Breast epithelium (tissue), 4 donors: ENCODE measurements at places on chromosomes 2 and 18. TPM values are rescaled to one million over a fixed set of nuclear protein-coding genes. Genes with fewer than 3 reads are reported as not detected.

SLC39A6 gene
- total RNA-seq: 502 TPM

BOLL gene
- not detected for total RNA-seq

SERPINB4 gene
- 0.66 TPM for total RNA-seq

IL37 gene
- total RNA-seq: not detected

RGPD4 gene
- not detected for total RNA-seq

REG1B gene
- total RNA-seq: not detected

IL1B gene
- total RNA-seq: not detected

FNDC4 gene
- 12.4 TPM for total RNA-seq

UGT1A4 gene
- not detected for total RNA-seq

COL3A1 gene
- total RNA-seq: 98.6 TPM

TUBA4B gene
- not detected for total RNA-seq

RNU2-63P gene
- not detected for total RNA-seq

GRCh38 chr2:74025971-74026612 lies 41.4 kb downstream of the TET3 start:
- no peaks in the 10 kb centered on the region for H3K27me3 ChIP-seq
- H3K4me3 ChIP-seq: no peak overlapping the region
- no peak overlapping the region for H3K27ac ChIP-seq

GRCh38 chr2:192016265-192016664 lies 169.4 kb upstream of the CAVIN2 start:
- H3K27me3 ChIP-seq: no peaks in the 10 kb centered on the region
- no peak for DNase-seq
- no peak overlapping the region for H3K4me3 ChIP-seq
- no peak overlapping the region for H3K27ac ChIP-seq
- H3K4me1 ChIP-seq: no peaks in the 10 kb centered on the region
- H3K36me3 ChIP-seq: no peaks in the 10 kb centered on the region

GRCh38 chr2:176658708-176659107 lies 389.5 kb downstream of the MTX2 start:
- H3K27me3 ChIP-seq: no peaks in the 10 kb centered on the region
- DNase-seq: no peak
- H3K4me1 ChIP-seq: no peaks in the 10 kb centered on the region

DNA sequence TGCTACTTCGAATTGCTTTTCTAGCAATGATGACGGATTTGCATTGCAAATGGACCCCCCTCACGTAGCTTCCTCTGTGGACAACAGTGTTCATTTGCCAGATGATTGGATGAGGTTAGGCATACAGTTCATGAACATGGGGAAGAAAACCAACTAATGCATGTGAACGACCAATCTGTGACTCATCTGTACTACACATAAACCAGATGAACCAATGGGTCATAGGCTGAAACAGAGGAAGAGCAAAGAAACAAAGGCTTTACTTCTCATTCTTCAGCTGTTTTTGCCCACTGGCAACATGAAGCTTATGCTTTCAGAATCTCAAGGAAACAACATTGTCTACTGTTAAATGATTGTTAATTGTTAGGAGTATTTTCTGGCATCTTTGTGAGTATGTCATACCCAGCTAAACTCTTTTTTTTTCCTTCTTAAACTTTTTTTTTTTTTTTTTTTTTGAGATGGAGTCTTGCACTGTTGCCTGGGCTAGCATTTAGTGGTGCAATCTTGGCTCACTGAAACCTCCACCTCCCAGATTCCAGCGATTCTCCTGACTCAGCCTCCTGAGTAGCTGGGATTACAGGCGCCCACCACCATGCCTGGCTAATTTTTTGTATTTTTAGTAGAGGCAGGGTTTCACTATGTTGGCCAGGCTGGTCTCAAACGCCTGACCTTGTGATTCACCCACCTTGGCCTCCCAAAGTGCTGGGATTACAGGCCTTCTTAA lies 35.5 kb downstream of the EFEMP1 start:
- DNase-seq: no peak
- no peak overlapping the region for H3K4me3 ChIP-seq
- no peaks in the 10 kb centered on the region for H3K36me3 ChIP-seq
- no peaks in the 10 kb centered on the region for H3K4me1 ChIP-seq
- no peaks in the 10 kb centered on the region for H3K27me3 ChIP-seq

DNA sequence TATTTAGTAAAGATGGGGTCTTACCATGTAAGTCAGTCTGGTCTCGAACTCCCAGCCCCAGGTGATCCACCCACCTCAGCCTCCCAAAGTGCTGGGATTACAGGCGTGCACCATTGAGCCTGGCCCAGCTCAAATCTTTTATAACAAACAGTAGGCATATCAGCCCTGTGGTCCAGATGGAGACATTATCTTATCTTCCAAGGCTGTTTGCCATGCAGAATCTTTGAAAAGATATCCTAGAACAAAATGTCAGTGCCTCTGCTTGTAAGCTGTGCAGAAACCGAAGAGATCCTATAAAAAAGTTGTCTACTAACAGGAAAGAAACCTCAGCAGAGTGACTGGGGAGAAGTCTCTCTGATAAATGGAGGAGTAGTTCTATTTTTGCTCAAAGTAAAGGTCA lies 142.1 kb downstream of the PTH2R start:
- H3K27me3 ChIP-seq: no peaks in the 10 kb centered on the region
- no peak overlapping the region for H3K27ac ChIP-seq
- H3K4me3 ChIP-seq: no peak overlapping the region
- H3K4me1 ChIP-seq: no peaks in the 10 kb centered on the region
- no peak for DNase-seq

- H3K27ac ChIP-seq: no peak overlapping the region
- no peak for DNase-seq
- no peaks in the 10 kb centered on the region for H3K36me3 ChIP-seq
- no peaks in the 10 kb centered on the region for H3K4me1 ChIP-seq
These were observed 73.5 kb upstream of the ASB18 start for GRCh38 chr2:236337465-236338325.

GRCh38 chr2:10346929-10347561 lies 44.3 kb downstream of the HPCAL1 start:
- H3K27ac ChIP-seq: no peak overlapping the region
- DNase-seq: no peak
- H3K27me3 ChIP-seq: no peaks in the 10 kb centered on the region
- no peaks in the 10 kb centered on the region for H3K36me3 ChIP-seq
- H3K4me3 ChIP-seq: no peak overlapping the region
- H3K4me1 ChIP-seq: no peaks in the 10 kb centered on the region

DNA sequence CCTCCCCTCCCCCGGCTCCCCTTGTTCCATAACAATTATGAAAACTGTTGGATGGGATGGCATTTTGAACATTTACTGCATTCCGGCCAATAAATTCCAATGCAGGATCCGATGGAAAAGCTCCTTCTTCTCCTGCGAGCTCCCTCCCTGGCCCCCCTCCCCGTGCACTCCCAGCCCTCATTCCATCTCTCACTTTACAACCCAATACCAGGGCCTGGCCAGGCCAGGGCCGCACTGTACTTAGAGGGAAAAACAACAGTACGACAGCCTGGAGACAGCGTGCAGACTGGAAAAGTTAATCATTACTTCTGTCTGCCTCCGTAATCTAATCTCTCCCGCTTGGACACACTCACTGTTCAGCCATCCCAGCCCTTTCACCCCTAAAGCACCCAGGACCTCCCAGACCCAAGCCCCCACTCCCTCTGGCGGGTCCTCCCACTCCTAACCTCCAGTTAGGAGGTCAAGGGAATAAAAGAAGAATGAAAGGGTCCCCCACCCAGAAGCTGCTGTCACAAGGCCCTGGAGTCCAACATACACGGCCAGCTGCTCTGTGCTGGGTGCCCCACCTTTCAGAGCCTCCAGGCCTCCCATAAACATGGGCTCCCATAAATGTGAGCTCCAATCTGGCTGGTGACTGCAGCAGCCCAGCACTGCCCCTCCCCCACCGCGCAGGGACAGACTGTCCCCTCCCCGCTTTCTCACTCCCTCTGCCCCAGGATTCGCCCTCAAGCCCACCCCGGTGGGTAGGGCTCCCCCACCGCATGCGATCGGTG lies 20.6 kb downstream of the SMAD7 start:
- no peak for DNase-seq
- H3K36me3 ChIP-seq: no peaks in the 10 kb centered on the region
- H3K27ac ChIP-seq: peak overlapping the region; percentile 77
- peak overlapping the region; percentile 39 for H3K4me3 ChIP-seq

DNA sequence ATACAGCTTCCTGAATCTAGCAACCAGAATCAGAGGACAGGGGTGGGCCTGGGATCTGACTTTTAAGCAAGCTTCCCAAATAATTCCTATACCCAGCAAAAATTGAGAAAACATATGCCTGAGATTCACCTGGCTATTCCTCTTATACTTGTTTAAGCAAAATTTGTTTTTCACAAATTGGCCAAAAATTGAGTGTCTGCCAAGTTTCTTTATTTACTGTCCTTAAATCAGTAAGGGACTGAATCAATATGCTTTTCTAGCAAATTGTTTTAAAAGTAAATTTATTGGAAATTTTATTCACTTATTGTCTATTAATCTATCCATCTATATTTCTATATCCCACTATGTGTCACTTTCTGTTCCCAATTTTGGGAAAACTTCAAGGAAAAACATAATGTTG lies 337.0 kb upstream of the ZNF804A start:
- no peaks in the 10 kb centered on the region for H3K36me3 ChIP-seq
- no peak overlapping the region for H3K4me3 ChIP-seq
- H3K27ac ChIP-seq: no peak overlapping the region
- no peaks in the 10 kb centered on the region for H3K27me3 ChIP-seq
- no peak for DNase-seq

DNA sequence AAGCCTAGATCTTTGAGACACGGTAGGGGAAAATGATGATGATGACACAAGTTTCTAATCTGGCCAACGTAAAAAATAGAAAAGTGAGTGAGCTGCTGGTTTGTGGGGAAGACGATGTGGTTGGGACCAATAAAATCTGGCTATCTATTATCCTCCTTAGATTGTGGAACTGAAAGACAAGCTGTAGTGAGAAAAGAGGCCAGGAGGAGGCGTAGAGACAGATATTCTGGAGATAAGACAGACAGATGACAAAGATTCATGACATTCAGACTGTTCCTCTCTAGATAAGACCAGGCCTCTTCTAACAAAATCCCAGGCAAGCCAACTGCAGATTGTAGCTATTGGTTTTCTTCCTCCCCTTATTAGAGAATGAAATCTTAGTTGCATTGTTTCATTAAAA lies 376.3 kb upstream of the UBE2E3 start:
- no peaks in the 10 kb centered on the region for H3K27me3 ChIP-seq
- no peaks in the 10 kb centered on the region for H3K36me3 ChIP-seq
- H3K27ac ChIP-seq: no peak overlapping the region
- no peak for DNase-seq
- H3K4me1 ChIP-seq: no peaks in the 10 kb centered on the region

GRCh38 chr2:171723716-171724683 lies 36.7 kb downstream of the DYNC1I2 start:
- no peaks in the 10 kb centered on the region for H3K27me3 ChIP-seq
- no peak for DNase-seq
- H3K4me1 ChIP-seq: no peaks in the 10 kb centered on the region
- H3K4me3 ChIP-seq: no peak overlapping the region

DNA sequence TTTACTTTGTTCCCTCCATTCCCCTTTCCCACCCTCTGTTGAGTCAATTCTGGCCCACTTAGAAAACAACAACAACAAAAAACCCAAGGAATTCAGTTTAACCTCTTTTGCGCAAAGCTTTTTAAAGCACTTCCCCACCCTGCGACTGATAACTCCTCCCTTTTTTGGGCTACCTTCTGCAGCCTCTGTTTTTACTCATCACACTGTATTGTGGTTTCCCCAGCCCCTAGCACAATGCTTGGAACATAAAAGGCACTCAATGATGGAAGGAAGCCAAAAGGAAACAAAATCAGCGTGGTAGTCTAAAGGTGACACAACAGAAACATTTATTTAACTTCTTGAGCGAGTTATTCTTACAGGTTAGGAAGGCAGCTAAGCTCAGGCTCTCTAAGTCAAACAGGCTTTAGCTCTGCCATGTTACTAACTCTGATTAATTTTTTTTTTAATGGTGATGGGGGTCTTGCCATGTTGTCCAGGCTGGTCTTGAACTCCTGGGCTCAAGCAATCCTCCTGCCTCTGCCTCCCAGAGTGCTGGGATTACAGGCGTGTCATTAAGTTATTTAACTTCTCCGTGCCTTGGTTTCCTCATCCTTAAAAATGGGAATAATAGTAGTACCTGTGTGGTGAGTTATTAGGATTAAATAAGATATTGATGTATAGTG lies 1.3 kb downstream of the CEP68 start:
- H3K27ac ChIP-seq: peak overlapping the region; percentile 90
- no peaks in the 10 kb centered on the region for H3K27me3 ChIP-seq
- H3K36me3 ChIP-seq: no peaks in the 10 kb centered on the region
- peak overlapping the region; percentile 94 for H3K4me3 ChIP-seq
- no peak for DNase-seq
- H3K4me1 ChIP-seq: peaks cover 13% of the 10 kb centered on the region

- no peaks in the 10 kb centered on the region for H3K36me3 ChIP-seq
- H3K4me1 ChIP-seq: no peaks in the 10 kb centered on the region
- no peak overlapping the region for H3K4me3 ChIP-seq
- no peaks in the 10 kb centered on the region for H3K27me3 ChIP-seq
These were observed 33.6 kb downstream of the NCAPH start for GRCh38 chr2:96369186-96369585.

DNA sequence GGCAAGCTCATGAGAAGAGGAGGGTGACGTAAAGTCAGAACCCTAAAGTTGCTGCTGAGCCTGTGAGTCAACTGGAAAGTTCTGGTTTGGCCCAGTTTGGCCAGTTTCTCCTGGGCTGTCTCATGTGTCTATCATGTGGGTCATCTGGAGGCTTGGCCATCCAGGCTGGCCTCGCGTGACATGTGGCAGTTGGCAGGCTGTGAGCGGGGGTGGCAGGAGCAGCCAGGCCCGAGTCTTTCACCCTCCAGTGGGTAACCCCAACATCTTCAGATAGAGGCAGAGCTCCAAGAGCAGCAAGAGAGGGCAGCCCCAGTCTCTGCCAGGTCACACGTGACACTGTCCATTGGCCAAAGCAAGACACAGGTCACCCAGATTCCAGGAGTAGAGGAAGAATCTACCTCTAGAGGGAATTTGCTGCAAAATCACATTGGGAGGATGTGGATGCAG lies 51.5 kb downstream of the FHOD3 start:
- H3K4me3 ChIP-seq: no peak overlapping the region
- no peaks in the 10 kb centered on the region for H3K4me1 ChIP-seq
- no peaks in the 10 kb centered on the region for H3K36me3 ChIP-seq
- no peak for DNase-seq

- H3K4me1 ChIP-seq: no peaks in the 10 kb centered on the region
- no peak for DNase-seq
- no peak overlapping the region for H3K4me3 ChIP-seq
- no peaks in the 10 kb centered on the region for H3K27me3 ChIP-seq
These were observed 123.1 kb upstream of the DLX2 start for GRCh38 chr2:172225786-172226185.

- H3K36me3 ChIP-seq: no peaks in the 10 kb centered on the region
- H3K27me3 ChIP-seq: peaks cover 6% of the 10 kb centered on the region
- no peak for DNase-seq
These were observed 31.5 kb upstream of the KLHL14 start for GRCh38 chr18:32804134-32804888.

- H3K4me3 ChIP-seq: no peak overlapping the region
- H3K27me3 ChIP-seq: no peaks in the 10 kb centered on the region
- no peaks in the 10 kb centered on the region for H3K36me3 ChIP-seq
- DNase-seq: peak; percentile 36
- H3K4me1 ChIP-seq: peaks cover 3% of the 10 kb centered on the region
These were observed 39.8 kb downstream of the TMEM18 start for GRCh38 chr2:637406-637776.

GRCh38 chr2:150570712-150571111 lies 83.2 kb upstream of the RND3 start:
- H3K4me1 ChIP-seq: no peaks in the 10 kb centered on the region
- no peaks in the 10 kb centered on the region for H3K27me3 ChIP-seq
- no peak overlapping the region for H3K27ac ChIP-seq
- no peak for DNase-seq
- H3K4me3 ChIP-seq: no peak overlapping the region
- H3K36me3 ChIP-seq: no peaks in the 10 kb centered on the region

GRCh38 chr2:195659982-195660890 lies 3.2 kb downstream of the SLC39A10 start:
- H3K4me3 ChIP-seq: peak overlapping the region; percentile 100
- DNase-seq: peak; percentile 55
- H3K4me1 ChIP-seq: peaks cover 4% of the 10 kb centered on the region
- H3K27ac ChIP-seq: peak overlapping the region; percentile 99
- H3K36me3 ChIP-seq: no peaks in the 10 kb centered on the region
